ENCODE measurements at places on chromosomes 7 and 10.

DNA sequence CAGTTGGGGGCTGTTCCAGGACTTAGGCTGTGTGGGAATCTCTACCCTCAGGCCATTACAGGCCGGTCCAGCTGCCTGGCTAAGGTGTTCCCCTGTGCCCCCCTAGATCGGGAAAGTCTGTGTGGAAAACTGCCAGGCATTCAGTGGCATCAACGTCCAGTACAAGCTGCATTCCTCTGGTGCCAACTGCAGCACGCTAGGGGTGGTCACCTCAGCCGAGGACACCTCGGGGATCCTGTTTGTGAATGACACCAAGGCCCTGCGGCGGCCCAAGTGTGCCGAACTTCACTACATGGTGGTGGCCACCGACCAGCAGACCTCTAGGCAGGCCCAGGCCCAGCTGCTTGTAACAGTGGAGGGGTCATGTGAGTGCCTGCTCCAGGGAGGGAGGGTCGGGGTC, 27.1 kb upstream of the CSGALNACT2 start:
- no peak for DNase-seq

DNA sequence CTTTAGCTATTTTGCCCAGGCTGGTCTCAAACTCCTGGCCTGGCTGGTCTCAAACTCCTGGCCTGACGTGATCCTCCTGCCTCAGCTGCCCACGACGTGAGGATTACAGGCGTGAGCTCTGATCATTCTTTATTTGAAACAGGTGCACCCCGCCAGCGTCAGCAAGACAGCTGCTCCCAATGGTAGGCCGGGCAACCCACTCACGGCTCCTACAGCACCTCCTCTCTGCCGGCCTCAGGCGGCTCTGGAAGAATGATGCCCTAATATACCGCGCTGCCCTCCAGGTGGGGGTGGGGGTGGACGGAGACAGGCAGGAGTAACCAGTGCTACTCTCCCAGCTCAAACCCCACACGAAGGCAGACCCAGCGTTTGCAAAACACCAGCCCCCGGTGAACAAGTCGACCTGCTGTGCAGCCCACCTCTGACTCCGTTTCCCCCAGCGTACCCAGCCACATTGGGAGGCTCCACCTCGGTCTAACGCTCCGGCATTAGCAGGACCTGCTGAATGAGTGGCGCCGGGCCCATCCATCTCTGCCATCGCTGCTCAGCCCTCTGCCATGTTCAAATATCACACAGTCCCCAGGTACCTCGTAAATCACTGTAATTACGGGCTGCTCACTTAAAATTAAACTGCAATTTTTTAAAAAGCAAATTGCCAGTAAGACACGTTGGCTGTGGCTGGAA, 148.6 kb downstream of the ELFN1 start:
- DNase-seq = no peak

DNA sequence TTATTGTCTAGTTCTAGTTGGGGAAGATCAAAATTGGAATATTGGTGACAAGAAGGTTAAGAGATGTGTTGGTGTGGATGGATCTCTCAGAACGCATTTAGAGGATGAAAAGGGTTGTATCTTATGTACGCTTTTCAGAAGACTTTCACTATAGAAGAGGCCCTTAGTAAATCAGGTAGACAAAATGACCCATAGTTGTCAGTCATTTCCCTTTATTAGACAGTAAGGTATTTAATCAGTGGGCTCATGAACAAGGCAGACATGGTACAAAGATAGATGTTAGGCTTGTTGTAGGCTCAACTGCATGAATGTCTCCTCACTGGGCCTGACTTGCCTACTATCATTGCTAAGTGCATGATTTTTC, 359.2 kb downstream of the PHF14 start:
- no peak for DNase-seq

- no peak for DNase-seq
These were observed 129.8 kb downstream of the DIP2C start for GRCh38 chr10:559767-560047.

- DNase-seq = no peak
These were observed 50.3 kb downstream of the SEMA3C start for GRCh38 chr7:80868566-80868965.

DNA sequence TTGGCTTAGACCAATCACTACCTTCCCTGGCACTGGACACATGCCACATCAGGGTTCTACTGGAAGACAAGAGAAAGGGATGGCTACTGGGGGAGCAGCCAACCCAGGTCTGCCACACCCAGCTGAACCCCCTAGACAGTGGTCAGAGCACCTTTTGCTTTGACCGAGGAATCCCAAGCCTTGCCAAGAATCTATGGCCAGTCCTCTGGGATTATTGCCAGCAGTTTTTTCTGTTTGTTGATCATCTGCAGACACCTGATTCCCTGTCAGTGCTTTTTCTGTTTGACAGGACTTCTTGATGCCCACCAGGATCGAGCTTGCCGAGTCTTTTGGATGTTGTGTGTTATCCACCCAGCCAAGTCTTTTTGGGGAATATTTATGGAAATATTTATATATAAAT, 476.2 kb upstream of the GALNT17 start:
- DNase-seq = no peak

DNA sequence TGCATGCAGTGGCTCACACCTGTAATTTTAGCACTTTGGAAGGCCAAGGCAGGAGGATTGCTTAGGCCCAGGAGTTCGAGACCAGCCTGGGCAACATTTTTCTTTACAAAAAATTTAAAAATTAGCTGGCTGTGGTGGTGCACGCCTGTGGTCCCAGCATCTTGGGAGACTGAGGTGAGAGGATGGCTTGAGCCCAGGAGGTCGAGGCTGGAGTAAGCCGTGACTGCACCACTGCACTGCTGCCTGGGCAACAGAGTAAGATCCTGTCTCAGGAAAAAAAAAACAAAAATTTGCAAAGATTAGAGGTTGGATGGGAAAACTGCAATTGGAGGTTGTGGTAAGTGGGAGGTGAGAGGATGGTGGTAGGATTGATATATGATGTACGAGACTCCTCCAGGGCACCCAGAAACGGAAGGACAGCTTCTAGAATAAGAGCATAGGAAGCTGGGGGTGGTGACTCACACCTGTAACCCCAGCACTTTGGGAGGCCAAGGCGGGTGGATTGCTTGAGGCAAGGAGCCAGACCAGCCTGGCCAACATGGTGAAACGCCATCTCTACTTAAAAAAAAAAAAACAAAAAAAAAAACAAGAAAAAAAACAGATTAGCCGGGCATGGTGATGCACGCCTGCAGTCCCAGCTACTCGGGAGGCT, 19.1 kb upstream of the PARP12 start:
- no peak for DNase-seq

DNA sequence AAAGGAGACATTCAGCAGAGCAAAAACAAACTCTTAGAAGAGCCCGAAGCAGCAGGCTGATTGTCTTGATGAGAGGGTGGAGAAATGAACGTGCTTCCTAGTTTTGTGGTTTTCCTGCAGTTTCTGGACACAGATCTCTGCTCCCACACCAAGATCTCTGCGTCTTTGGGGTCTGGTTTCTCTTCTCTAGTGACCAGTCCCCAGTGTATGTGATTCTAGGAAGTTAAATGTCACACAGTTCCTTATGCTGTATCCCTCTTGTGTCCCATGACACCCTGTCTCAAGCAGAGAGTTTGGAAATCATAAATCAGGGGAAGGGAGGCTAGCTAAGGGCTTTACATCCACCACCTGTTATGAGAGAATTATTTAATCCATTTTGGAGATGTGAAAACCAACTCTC, 55.4 kb upstream of the KLF14 start:
- DNase-seq = no peak

GRCh38 chr7:112596260-112596659, 115.5 kb downstream of the LSMEM1 start:
- DNase-seq = no peak

DNA sequence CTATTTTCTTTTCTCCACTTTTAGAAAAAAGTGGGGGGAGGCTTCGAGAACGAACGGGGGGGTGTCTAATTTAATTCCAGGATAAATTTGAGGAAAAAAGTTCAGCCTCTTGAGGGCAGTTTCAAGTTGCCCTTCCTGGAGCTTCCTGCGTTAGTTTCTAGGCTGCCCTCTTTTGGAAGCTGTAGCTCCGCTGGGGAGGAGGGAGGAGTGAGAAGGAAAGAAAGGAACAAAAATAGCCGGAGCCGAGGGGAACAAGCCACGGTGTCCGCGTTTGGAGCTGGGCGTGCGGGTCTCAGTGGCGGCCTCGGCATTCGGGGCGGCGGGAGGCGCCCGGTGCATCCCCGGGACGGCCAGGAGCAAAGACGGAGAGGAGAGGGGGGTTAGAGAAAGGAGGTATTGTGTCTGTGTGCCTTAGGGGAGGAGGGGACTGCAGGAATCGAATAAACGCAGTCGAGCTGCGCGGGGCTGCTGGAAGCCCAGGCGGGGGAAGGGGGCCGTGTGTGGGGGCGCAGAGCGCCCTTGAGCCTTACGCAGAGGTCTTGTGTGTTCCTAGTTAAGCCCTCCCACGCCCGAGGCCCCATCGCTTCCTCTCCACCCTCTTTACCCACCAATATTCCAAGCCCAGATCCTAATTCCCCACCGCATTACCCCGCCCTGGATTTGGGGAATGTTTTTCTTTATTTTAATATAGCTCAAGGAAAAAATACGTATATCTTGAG, 2.0 kb upstream of the TNRC18 start:
- DNase-seq = no peak

DNA sequence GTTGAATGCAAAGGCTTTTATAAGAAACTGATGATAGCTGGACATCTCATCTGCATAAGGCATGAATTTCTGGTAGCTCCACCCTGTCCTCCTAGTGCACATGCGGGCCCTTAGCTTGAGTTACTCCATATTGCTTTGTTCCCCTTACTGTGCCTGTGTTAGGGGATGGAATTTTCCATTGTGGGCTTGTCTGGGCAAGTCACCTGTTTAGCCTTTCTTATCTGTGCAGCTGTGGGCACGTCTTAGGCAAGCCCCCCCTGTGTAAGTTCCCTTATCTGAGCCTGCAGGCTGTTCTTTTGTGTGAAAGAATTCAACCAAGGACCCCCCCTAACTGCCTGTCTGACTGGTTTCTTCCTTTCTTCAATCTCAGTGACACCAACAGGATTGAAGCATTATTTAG, 14.5 kb upstream of the CROT start:
- no peak for DNase-seq

GRCh38 chr10:52895059-52895458, 122.5 kb upstream of the MBL2 start:
- no peak for DNase-seq

- no peak for DNase-seq
These were observed 460.1 kb downstream of the PLXDC2 start for GRCh38 chr10:20276127-20276979.

- no peak for DNase-seq
These were observed 37.7 kb downstream of the RABGEF1 start for GRCh38 chr7:66778201-66778600.

- peak; percentile 80 for DNase-seq
These were observed 7.8 kb downstream of the HPS6 start for GRCh38 chr10:102072673-102073527.

DNA sequence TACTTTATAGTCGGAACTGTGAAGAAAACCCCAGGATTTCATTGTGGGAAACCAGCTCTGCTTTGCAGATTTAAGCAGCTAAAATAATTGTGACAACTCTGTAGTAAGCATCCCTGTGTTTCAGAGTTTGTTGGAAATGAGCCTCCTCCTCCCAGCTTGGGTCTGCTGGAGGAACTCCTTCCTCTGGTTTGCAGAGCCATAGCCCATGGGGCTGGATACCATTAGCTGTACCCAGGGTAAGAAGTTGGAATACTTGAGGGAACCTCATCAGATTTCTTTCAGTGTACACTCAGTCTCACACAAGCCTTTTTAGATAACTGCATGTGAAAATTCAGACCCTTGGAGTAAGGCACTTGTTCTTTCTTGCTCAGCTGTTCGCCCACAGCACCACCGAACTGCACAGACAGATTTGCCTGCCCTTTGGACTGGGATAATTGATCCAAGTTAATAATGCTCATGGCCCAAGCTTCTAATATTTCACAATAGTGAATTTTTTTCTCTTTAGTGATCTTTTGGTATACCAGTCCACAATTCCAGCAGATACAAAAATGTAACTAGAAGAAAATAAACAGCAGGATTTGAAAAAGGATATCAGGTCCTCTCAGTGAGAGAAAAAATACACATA, 467.4 kb upstream of the FZD8 start:
- no peak for DNase-seq

- no peak for DNase-seq
These were observed 14.9 kb upstream of the ITGB1 start for GRCh38 chr10:32972929-32973328.

DNA sequence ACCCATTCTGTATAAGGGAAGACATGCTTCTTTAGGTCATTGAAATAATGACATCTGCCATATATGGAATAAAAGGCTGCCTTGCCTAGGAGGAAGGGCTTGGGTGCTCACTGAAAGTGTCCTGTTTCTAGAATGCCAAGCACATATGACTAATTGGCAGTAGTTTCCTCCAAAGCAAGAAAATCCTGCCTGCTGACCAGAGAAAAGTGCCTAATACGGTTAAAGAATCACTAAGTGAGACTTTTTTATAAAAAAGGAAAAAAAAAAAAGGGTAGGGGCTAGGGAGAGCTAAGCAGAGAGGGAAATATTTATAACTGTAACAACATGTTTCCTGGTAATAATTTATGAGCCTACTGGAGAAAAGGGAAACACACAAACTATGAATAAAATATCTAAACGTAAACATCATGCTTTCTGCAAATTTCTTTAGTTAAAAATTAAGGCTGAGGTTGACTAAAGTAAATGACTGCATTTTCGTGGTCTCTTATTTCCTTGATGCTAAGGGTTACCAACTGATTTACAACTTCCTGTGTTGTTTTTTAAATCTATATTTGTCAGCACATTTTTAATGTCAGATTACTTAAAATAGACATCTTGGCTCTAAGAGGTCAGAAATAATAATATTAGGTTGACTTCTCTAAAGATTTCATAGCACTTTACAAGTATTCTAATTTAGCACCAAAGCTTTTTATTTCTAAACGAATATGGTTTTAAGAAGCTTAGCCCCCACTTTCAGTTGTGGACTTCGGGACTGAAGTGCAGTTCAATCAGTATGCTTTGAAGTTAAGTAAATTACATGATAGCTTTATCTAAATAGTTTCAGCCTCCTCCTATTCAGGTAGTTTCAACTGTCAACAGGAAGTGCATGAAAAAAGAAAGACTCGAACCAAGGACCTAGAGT, 89.6 kb downstream of the CABCOCO1 start:
- no peak for DNase-seq

DNA sequence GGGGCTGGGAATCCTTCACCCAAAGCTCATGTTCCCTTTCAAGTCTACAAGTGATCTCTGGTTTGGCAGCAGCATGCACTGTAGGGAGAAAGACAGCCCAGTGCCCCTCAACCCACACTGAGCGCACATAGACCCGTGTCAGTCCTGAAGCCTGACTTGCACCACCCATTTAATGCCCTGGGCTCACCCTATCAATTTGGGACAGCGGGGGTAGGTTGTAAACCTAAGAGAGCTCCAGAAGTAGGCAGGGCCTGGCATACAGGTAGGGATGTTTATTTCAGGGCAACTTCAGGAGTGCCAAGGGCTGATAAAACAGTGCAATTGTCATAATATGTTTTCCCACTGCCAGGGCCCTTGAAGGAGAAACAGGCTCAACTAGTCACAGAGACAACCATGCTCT, 3.5 kb upstream of the ATP6V0E2 start:
- no peak for DNase-seq

Measured in activated T-cell treated with anti-CD3 and anti-CD28 coated beads, Interleukin-2, amount 50 U/mL, for 4 hours (primary cell).